ENCODE measurements at places on chromosomes 7 and 10.

- DNase-seq = no peak
These were observed 10.6 kb downstream of the VIM start for GRCh38 chr10:17238445-17239291.

GRCh38 chr10:114206902-114207301 lies 27.7 kb downstream of the TDRD1 start:
- DNase-seq = no peak

DNA sequence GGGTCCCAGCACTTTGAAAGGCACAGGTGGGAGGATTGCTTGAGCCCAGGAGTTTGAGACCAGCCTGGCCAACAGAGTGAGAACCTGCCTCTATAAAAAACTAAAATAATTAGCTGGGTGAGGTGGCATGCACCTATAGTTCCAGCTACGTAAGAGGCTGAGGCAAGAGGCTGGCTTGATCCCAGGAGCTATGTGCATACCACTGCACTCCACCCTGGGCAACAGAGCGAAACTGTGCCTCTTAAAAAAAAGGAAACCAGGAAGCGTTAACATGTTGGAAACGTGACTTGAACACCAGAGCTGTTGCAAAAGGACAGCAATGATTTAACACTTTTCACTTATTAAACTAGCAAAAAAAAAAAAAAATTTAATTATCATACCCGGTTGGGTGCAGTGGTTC lies 12.6 kb downstream of the BAZ1B start:
- DNase-seq = no peak

DNA sequence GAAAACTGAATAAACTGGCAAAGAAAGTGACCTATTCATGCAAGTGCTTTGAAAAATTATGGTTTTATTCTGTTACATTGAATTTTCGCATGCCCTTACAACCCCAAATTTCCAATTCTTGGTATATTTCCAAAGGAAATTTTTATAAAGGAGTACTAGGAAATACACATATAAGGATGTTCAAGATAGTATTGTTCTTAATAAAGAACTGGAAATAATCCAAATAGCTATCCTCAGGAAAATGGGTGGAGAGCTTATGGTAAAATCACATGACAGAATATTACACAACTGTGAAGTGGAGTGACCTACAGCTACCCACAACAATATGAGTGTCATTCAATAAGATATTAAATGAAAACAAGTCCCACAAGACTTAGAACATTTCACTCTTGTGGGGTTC lies 138.9 kb upstream of the BMPER start:
- no peak for DNase-seq

GRCh38 chr10:29141761-29142160 lies 147.1 kb upstream of the LYZL1 start:
- no peak for DNase-seq

DNA sequence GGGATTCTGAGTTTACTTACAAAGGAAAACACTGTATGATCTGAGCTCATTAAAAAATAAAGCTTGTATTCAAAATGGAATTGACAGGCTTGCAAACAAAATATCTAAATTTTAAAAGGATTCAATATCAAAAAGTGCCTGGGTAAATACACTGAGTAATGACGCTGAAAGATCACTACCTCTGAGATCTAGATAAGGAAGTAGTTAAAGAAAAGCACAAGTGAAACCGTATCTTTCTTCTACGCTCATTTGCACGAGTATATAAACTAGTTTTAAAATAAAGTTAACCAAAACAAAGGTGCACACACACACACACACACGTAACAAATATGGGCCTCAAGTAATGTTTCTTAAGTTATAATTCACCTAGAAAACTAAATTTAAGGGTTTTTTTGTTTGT lies 93.4 kb downstream of the SNX13 start:
- DNase-seq = no peak

DNA sequence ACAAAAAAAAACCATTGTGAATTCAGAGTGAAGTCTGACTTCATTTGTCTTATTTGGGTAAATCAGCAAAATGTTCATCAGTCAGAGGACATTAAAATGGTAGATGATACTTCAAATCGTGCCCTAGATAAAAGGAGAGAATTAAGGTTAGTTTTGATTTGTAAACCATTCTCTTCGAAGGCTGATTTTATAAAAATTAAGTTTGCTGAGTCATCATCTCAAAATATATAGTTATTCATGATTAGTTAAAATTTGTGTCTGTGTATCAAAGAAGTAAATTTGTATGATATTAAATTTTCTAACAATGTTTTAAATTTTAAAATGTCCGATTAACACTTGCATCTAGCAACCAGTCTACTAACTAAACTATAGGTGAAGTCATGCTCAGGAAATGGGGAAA lies 35.3 kb downstream of the MET start:
- no peak for DNase-seq

- DNase-seq = no peak
These were observed 58.4 kb downstream of the VOPP1 start for GRCh38 chr7:55513868-55514267.

- no peak for DNase-seq
These were observed 86.6 kb downstream of the ITGB8 start for GRCh38 chr7:20417260-20417659.

DNA sequence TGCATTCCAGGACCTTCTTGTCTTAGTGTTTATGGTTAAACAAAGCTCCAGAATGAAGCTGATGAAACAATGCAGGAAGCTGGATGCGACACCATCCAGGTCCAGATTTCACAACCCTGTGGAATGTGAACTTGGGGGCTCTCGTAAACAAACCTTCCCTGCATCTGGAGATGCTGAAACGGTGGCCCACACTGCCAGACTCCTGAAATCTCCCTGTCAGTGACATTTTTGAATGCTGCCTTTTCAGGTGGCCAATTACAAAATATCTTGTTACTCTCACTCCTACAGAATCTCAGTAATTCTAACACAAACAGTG lies 18.8 kb downstream of the VIPR2 start:
- no peak for DNase-seq

- no peak for DNase-seq
These were observed 107.9 kb downstream of the POU6F2 start for GRCh38 chr7:39085590-39086049.

DNA sequence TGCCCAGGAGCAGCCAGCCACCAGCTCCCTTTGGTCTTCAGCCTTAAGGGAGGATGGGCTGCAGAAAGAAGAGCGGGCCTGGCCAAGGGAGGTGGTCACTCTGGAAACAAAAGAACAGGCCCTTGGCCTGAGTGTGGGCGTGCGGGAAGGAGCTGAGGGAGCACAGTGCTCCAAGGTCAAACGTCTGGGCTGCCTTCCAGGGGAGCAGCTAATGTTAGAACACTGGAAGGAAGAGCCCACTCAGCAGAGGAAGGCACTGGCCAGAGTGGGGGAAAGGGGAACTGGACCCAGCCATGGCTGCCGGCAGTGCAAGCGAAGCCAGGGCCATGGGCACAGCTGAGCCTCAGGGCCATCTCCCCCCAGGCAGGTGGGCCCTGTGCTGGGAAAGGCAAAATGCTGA lies 42.7 kb downstream of the FAM53B start:
- DNase-seq = no peak

DNA sequence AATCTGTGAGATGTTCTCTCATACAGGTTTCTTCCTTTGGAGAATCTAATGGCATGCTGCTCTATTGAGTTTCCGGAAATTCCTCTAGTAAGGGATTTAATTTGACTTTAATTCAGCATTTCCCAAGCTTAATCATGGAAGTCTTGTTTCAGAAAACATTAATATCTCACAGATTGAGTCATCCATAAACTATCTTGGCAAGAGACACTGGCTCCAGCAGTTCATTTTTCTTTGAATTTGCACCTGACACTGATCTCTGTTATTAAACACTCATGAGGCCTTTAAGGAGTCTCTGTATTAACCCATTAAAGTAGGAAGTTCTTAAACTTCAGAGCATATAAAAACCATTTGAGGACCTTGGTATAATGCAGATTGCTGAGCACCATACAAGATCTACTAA lies 3.6 kb upstream of the ITGB8 start:
- no peak for DNase-seq

DNA sequence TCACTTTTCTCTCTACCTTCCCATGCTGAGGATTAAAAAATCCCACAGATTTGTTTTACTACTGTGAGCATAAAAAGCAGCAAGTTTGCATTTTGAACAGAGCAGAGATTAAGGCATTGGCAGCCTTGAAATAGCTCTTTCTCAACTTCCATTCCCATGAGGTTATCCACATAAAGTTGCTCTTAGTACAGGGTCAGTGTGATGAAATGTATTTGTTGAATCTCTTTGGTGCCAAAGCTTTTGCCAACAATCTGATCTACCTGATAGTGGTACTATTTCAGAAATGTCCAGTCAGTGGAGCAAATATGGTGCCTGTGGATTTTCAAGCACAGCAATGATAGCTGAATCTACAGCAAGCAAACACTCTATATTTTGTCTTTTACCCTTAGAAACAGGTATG lies 254.8 kb downstream of the INHBA start:
- no peak for DNase-seq

DNA sequence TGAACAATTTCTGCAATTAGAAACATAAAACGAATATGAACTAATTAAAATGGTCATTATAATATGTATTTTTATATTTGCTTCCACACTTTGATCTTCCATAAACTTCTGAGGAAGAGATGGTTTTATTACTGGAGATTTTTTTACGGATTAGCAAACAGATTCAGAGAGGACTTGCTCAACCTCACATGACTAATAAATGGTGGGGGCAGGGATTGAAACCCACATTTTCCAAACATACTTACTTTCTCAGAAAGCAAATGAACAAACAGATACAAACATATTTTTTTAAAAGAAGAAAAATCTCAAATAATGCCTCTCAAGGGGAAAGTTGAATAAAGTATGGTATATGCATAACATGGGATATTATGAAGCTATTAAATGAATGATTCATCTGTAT lies 18.3 kb downstream of the ANKMY2 start:
- DNase-seq = no peak

DNA sequence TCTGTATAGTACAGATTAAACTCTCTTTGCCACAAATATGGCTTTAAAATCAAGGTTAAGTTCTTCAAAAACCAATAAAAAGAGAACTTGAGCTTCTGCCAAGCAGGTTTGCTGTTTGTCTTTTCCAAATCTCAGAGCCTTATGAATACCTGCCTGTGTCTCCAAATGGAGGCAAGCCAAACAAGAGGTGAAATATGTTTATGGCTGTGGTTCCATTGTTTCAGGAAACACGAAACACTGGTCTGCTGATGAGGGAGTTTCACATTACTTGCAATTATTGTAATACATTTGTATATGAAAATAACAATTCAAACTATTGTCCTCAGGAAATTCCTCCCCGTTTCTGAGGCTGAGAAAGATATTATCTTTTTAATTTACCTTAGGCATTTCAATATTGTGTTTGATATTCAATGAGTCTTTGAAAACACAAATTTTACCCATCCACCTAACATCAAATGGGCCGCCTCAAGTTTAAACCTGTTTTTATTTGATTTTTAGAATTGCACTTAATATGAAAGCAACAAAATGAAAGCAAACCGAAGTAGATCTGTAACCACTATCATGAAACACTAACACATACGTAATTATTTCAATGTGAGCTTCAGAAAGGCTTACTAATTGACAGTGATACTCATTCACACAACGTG lies 359.3 kb downstream of the HGF start:
- DNase-seq = no peak

DNA sequence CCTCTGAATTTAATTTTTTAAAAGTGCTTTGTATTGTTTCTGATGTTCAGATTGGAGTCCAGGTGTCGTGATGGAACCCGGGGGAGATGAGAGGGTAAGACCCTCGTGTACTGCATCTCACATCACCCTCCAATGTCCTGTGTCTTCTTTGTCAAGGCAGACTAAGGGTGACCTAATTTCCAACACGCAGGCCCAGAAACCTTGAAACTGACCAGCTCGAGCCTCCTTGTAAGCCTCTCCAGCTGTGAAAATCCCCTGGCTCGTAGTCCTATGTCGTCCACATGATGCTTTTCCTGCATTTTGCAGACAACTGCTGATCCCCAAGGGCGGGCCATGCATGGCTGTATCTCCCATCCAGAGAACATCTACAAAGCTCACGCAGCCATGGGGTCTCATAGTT lies 220.2 kb downstream of the ARHGAP12 start:
- DNase-seq = no peak

- DNase-seq = no peak
These were observed 3.1 kb downstream of the SLC39A12 start for GRCh38 chr10:17954861-17955260.

DNA sequence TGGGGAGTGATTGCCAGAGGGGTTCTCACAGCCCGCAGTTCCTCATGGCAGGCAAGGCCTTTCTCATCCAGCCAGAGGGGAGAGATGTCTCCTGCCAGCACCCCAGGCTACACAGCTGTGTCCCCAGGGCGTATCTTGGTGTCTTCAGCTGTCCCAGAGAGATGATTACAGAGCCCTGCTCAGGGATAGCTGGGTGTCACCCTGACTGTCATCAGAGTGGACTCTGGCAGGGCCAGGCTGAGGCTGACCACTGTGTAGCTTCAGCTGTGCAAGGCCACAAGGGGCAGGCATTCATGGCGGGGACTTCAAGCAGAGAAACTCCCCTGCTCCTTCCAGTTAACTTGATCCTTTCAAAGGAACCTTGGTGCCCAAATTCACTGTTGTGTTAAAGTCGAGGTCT lies 124.2 kb downstream of the RGS10 start:
- DNase-seq = no peak

GRCh38 chr10:4532467-4532866 lies 293.5 kb upstream of the AKR1E2 start:
- no peak for DNase-seq

- no peak for DNase-seq
These were observed 37.4 kb upstream of the KDM7A start for GRCh38 chr7:140214075-140214684.

DNA sequence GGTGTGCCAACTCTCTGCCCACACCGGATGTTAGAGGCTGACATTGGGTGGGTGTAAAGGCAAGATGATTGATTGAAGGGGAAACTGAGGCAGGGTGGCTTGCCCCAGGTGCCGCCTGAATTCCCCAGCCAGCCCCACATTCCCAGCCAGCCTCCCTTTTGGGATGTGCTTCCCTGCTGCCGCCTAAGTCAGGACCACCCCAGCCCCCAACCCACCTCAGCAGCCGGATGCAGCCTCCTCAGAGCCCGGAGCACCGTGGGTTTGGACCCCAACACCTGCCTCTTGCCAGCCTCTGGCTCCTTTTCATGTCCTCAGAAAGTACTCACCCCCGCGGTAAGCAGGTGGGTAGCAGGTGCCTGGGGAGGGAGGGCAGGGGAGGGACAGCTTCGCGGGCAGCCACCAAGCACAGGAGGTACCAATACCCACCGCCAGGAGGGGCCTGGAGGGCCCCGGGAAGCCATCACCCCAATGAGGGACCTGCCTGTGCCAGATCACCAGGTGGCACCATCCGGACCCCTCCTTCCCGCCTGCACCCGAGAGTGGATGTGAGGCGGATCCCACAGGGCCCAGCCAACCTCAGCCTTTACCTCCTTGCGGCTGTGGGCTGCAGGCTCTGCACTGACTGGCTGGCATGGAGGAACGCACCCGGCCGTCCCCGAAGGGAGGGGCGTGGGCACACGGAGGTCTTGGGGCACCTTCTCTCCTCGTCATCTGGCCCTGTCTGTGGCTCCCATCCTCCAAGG lies 60.5 kb downstream of the PWWP2B start:
- no peak for DNase-seq

- no peak for DNase-seq
These were observed 111.3 kb downstream of the RGS10 start for GRCh38 chr10:119431034-119431772.

GRCh38 chr10:129038522-129038921 lies 428.5 kb upstream of the MGMT start:
- no peak for DNase-seq

Data from hematopoietic multipotent progenitor cell treated with erythropoietin and hydrocortisone succinate and interleukin-3 and kit ligand, for 15 days (in vitro differentiated cells).